Right renal cortex interstitium (tissue), 3 donors: ENCODE measurements at places on chromosomes 7 and 10.

- no peak for DNase-seq
Measured at GRCh38 chr7:15764851-15765382, 78.4 kb upstream of the MEOX2 start.

- no peak for DNase-seq
Measured at GRCh38 chr10:46530249-46531186, 25.9 kb downstream of the GPRIN2 start.

DNA sequence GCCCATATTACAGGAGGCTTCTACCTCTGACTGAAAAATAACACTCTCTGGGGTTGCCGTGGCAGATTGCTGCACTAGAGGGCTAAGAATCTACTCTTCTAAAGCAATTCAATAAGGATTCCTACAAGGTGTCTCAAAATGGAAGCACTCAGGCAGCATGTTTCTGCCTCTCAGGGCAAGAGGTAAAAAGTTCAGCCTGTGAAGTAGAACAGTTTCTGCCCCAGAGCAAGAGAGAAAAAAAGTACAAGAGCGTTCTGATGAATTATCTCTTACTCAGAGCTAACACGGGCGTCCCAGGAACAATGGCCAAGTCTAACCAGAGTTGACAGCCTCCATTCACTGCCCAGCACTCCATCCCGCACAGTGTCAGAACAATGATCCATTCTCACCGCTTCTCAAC is 71.3 kb upstream of the TES start:
- no peak for DNase-seq

DNA sequence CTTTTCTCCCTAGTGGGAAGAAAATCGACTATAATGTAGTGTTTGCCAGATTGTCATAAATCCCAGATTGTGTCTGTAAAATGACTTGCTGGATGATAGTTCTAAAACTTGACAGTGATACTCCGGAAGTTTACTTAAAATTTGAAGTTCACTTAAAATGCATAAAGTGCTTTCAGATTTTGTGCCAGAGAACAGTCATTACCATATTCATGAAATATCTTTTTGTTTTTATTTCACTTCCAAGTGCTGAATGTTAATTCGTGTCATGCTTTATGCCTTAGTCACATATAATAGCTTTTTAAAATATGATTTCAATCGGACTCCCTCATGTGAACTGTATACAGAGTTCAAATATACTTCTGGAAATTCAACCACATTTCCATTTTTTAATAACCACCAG is 30.4 kb downstream of the PRPF18 start:
- no peak for DNase-seq

GRCh38 chr10:79980711-79981110 is 31.8 kb upstream of the SFTPD start:
- no peak for DNase-seq

DNA sequence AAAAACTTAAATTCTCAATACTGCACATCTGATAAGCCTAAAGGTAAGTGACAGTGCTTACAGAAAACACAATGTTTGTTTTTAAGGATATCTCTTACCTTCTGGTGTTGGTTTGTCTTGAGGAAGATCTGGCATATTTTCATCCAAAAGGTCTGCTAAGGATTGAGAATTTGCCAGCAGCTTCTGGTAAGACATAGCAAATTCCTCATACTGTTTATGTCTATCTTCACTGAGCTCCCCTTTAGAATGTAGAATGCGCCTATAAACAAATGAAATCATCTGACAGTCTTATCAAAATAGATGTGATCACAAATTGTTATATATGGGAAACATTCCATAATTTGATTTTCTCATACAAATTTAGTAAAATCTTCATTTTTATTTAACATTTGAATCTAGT is 28.7 kb downstream of the UPF2 start:
- DNase-seq: no peak

GRCh38 chr10:44967616-44968015 is 8.0 kb downstream of the RASSF4 start:
- DNase-seq: no peak

DNA sequence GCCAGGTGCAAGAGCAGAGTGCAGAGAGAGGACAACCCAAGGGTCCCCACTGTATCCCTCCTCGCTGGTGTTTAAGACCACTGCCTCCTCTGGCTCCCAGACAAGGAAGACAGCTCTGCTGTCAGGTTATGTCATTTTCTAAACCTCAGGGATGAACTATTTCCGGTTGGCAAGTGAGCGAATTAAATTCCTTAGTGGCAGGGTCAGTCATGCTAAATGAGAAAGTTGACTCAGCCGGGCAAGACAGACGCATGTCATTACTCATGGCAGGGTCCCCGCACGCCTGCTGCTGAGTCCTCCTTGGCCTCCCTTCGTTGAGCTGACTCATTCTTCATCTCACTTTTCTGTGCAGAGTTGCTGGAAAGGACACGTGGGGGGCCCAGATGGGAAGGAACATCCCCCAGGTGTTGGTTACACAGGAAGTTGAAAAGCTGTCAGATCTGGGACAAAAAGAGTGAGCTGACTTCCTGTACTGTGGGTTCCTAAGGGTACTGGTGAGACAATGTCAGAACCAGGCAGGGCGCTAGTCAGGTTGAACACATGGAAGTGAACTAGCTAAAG is 47.1 kb upstream of the UCN3 start:
- DNase-seq: no peak

GRCh38 chr10:15710455-15710854 is 9.3 kb downstream of the ITGA8 start:
- no peak for DNase-seq

DNA sequence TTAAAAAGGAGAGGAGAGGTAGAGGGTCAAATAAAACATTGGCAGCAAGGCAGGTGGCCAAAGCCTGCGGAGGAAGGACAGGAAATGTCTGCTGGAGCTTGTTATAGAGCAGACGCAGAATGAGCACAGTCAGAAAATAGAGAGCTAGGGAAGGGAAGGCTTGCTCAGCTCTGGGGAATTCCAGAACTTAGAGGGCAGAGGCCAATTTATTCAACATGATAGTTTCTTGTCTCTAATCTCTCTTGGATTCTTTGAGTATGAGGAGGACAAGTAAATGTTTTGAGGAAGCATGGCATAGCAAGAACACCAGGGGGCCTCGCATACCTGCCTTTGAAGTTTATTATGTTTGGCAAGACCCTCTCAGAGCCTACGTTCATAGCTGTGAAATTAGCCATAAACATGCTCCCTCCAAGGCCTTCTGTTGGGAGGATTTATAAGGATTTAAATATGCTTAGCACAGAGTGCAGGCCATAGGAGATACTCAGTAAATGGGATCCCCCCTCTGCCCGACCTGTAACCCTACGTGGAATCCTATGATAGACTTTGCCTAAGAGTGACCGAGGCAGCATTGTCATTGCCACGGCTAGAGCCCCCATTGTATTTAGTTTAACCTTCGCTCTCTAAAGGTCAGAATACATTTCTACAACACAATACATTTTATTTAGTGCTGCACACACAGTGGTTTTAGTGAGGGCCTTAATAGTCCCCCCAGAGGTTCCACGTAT is 293.9 kb downstream of the CCDC3 start:
- DNase-seq: no peak

DNA sequence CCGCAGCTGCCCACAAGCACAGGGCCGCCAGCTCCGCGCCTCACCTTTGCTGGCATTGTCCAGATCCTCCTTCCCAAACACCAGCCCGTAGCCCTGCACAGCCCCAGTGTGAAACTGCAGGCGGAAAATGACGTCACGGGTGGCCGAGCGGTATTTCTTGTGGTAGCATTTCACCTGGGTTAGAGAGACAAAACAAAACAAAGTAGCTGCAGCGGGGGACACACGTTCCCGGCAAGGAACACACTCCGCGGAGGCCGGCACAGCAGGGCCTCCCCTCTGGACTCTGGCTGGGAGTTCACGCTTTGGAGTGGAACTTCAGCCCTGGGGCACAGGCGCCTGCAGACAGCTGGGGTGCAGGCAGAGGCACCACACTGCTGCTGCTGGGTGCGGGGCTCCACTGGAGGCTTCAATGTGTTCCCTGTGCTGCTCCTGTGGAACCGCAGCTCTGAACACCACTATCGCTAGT is 181.1 kb downstream of the TNS3 start:
- DNase-seq: no peak

GRCh38 chr7:120979765-120980499 is 8.6 kb upstream of the CPED1 start:
- DNase-seq: no peak

DNA sequence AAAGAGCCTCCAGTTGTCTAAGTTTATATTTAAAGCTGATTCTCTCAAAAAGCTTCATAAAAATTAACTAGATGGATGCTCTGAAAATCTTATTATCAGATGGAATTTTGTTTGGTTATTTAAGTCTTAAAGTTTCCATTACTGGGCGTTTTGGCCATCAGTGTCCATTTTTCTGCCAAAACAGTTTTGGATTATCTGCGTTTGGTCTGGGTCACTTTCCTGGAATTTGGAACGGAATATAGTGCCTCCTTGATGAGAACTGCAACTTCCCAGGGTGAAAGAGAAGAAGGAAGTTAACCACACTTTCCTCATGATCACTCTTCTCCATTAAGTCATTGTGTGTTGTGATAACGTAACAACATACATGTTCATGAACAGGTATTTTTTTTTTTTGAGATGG is 764.9 kb upstream of the AUTS2 start:
- no peak for DNase-seq

DNA sequence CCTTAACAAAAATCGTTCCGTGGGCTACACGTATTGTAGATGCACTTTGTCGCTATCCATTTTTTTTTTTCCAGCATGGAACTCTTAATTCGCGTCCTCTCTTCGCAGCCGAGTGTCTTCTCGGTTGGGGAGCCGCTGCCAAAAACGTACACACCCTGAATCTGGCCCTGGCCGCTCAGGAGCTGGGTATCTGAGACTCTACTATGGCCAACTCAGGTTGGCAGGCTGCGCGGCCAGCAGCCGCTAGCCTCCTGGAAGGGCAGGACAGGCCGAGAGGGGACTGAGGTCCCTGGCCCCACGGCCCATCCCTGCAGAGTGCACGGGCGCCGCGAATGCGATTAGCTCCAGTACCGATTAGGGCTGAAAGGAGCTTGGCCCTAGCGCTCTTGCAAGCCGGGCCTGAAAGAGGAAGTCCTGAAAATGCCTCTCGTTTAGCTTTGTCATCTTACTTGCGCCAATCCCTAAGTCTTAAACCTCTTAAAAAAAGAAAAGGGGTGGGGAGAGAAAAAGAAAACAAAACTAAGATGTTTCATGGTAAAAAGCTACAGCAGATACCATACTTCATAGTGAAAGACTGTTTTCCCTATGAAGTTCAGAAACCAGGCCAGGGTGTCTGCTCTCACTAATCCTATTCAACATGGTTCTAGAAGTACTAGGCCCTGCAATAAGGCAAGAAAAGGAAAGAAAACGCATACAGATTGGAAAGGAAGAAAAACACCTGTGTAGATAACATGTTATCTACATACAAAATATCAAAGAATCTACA is 113.2 kb upstream of the RHEB start:
- no peak for DNase-seq

- no peak for DNase-seq
Measured at GRCh38 chr10:22714479-22715289, at the start of gene PIP4K2A. Gene PIP4K2A (minus strand): TSS chr10:22714578. CDS start chr10:22714326, 252 bp downstream.

DNA sequence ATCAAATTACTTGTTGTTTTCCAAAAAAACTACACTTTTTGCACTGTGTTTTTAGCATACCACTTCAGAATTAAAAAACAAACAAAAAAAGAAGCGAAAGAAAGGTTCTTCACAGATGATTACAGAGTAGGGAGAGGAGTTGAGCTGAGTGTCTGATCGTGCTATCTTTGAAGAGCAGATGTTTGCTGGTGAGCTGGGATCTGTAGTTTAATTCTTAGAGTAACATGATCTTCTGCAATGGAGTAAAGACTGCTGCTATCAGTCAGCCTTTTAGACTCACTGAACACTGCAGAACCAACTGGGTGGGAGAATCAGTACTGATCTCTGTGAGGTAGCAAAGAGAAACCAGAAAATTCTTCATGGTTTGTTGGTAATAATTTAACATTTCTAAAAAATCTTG is 1197.8 kb upstream of the SORCS1 start:
- no peak for DNase-seq

GRCh38 chr10:91653219-91653870 is 20.5 kb upstream of the PPP1R3C start:
- no peak for DNase-seq

- no peak for DNase-seq
Measured at GRCh38 chr10:106661767-106662140, 502.8 kb downstream of the SORCS1 start.

GRCh38 chr7:41573015-41573414 is 129.9 kb downstream of the INHBA start:
- no peak for DNase-seq

- DNase-seq: no peak
Measured at GRCh38 chr7:148772297-148773089, 73.8 kb downstream of the CUL1 start.

DNA sequence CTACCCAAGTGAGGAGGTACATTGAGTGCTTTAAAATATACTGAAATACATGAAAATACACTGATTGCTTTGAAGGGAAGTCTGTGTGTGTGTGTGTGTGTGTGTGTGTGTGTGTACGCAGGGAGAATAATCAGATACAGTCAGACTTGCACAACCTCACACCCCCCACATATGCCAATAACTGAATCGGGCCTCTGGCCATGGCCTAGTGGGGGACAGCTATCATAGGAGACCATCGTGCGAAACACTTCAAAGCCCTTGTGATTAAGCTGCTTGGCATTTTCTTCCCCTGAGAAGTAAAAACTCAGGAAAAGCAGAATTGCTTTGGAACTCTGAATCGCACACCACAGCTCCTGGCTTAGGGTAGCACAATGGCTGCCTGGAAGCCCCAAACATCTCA is 135.1 kb downstream of the C10orf105 start:
- DNase-seq: no peak

DNA sequence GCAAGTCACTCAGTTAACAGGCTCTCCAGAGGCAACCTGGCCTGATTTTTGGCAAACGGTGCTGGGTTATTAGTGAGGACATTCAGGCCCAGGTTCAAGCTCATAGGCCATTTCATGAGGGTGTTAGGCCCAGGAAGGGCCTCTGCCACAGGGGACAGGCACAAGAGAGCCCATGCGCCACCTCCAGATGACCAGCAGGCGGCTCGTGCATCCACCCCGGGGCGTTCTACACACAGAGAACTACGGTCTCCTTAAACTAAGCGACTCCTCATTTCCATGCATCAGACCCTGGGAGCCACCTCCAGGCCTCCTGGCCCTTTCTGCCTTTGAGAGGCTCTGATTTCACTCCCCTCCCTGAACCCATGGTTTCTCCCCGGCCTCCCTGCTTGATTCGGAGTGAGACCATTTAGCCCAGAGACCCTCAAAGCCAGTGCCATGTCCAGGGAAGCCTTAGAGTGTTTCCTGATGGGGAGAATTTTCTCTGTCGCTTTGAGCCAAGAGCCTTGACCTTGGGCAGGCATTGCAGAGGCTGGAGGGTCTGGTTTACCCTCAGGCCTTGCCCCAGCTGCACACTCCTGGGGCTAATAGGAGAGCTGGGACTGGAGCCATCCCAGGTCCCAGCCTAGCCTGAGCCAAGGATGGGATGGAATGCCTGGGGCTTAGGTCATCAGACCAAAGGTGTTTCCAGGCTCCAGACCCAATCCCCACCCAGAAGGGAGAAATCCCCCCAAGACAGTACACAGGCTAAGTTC is 188.0 kb downstream of the GRID1 start:
- no peak for DNase-seq

GRCh38 chr7:57201895-57202210 is 69.6 kb upstream of the ZNF479 start:
- DNase-seq: no peak
